Epithelial cell of alveolus of lung (primary cell): ENCODE measurements at places on chromosomes 2 and 18. TPM values are rescaled to one million over a fixed set of nuclear protein-coding genes. Genes with fewer than 3 reads are reported as not detected.

The PTH2R gene
- total RNA-seq, result not detected in 2 replicates

The CHST10 gene
- total RNA-seq, result 11.6 and 19.7 TPM in 2 replicates

The AGXT gene
- total RNA-seq, result not detected in 2 replicates

The ST8SIA5 gene
- 0.24 TPM in 1 of 2 replicates, not detected in the other for total RNA-seq

The IL1A gene
- total RNA-seq, result 0.24 and 14.7 TPM in 2 replicates

The IL36RN gene
- not detected in 2 replicates for total RNA-seq

The IL18R1 gene
- 3.1 and 57.0 TPM in 2 replicates for total RNA-seq
